Stimulated activated CD4-positive, alpha-beta T cell treated with anti-CD3 and anti-CD28 coated beads, Interleukin-1b, Interleukin-23, amount 100 ng/mL, for 24 hours (primary cell): ENCODE measurements at places on chromosomes 6 and 20.

- DNase-seq: no peak
Observed at GRCh38 chr6:100167585-100167984, 173.6 kb upstream of the MCHR2 start.

- DNase-seq: no peak
Observed at GRCh38 chr6:160030103-160030502, 61.2 kb downstream of the IGF2R start.

- DNase-seq: no peak
Observed at GRCh38 chr6:106608080-106608668, 21.1 kb downstream of the RTN4IP1 start.

GRCh38 chr6:142947714-142948480 is 2.9 kb upstream of the HIVEP2 start:
- no peak for DNase-seq

- no peak for DNase-seq
Observed at GRCh38 chr6:28442586-28442985, 705 bp downstream of the ZSCAN23 start.

GRCh38 chr6:139303185-139303584 is 11.4 kb upstream of the TXLNB start:
- DNase-seq: no peak

GRCh38 chr6:148866657-148867268 is 119.9 kb downstream of the UST start:
- no peak for DNase-seq

GRCh38 chr20:57394121-57395082 is 3.2 kb downstream of the RBM38 start:
- DNase-seq: no peak
